ENCODE measurements at places on chromosomes 13 and 19. TPM values are rescaled to one million over a fixed set of nuclear protein-coding genes. Genes with fewer than 3 reads are reported as not detected.

- H3K4me3 ChIP-seq, result no peak overlapping the region
- peaks cover 4% of the 10 kb centered on the region for H3K36me3 ChIP-seq
- no peak for DNase-seq
- no peaks in the 10 kb centered on the region for H3K27me3 ChIP-seq
- no peak overlapping the region for H3K27ac ChIP-seq
- peaks cover 18% of the 10 kb centered on the region for H3K4me1 ChIP-seq
Observed at GRCh38 chr19:42088471-42089190, 12.7 kb downstream of the ZNF574 start.

DNA sequence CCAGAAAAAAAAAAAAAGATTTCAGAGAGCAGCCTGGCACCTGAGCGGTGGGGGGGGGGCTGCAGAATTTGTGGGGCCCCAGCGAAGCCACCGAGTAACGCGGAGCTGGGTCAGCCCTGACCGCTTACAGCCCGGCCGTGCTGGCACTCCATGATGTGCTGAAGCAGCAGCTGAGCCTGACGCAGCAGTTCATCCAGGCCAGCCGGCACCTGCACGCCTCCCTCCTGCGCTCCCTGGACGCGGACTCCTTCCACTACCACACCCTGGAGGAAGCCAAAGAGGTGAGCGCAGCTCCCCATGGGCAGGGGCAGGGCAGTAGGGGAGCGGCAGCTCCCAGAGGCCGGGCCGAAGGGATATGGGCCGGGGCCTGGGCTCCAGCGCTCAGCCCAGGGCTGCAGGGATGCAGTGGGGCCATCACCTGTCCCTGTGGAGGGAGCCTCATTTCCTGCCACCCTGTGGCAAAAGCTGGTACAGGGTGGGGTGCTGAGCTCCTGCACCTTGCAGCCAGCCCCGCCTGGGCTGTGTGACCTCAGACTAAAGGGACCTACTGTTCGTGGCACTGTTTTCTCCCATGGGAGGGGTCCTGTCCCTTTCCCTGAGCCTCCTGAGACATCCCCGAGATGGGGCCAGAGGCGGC, 18.3 kb downstream of the C19orf44 start:
- H3K4me1 ChIP-seq, result no peaks in the 10 kb centered on the region
- peaks cover 77% of the 10 kb centered on the region for H3K36me3 ChIP-seq
- no peak overlapping the region for H3K27ac ChIP-seq
- no peaks in the 10 kb centered on the region for H3K27me3 ChIP-seq
- no peak for DNase-seq

Gene POLRMT
- total RNA-seq, result 40.9 TPM

Gene GNG7
- total RNA-seq, result 0.22 TPM

DNA sequence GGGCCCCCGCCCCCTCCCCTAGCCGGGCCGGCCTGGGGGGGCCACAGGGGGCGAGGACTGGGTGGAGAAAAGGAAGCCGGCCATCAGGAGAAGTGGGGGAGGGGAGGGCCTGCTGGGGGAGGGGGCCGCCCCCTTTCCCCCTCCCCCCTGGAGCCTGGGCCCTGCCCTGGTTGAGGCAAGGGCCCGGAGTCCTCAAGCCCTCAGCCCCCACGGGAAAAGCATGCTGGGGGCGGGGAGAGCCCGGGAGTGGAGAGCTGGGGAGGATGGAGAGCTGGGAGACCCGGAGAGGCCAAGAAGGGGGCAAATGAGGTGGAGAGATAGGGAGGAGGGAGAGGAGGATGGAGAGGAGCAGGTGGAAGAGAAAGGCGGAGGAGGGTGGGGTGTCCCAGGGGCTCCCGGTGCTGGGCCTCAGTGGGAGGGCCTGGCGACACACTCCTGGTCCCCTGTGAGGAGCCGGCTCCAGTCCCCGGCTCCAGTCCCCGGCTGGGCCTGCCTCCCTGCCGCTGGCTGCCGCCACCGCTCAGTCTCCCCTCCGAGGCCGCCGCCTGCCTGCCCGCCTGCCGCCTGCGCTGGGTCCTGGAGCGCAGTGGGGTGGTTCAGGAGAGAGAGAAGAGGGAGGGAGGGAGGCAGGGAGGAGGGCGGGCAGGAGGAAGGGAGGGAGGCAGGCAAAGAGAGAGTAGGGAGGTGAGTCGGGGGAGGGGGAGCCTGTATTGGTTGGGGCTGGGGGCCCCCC, at the start of gene GRIK5:
Gene GRIK5 (minus strand): TSS at position 588 of the 733 bp plus-strand sequence. CDS start 4,436 bp downstream, outside the sequence.
- no peaks in the 10 kb centered on the region for H3K4me1 ChIP-seq
- peaks cover 6% of the 10 kb centered on the region for H3K36me3 ChIP-seq
- H3K27ac ChIP-seq, result no peak within 1 kb of the TSS
- no peak within 1 kb of the TSS for H3K4me3 ChIP-seq
- no peaks in the 10 kb centered on the region for H3K27me3 ChIP-seq

DNA sequence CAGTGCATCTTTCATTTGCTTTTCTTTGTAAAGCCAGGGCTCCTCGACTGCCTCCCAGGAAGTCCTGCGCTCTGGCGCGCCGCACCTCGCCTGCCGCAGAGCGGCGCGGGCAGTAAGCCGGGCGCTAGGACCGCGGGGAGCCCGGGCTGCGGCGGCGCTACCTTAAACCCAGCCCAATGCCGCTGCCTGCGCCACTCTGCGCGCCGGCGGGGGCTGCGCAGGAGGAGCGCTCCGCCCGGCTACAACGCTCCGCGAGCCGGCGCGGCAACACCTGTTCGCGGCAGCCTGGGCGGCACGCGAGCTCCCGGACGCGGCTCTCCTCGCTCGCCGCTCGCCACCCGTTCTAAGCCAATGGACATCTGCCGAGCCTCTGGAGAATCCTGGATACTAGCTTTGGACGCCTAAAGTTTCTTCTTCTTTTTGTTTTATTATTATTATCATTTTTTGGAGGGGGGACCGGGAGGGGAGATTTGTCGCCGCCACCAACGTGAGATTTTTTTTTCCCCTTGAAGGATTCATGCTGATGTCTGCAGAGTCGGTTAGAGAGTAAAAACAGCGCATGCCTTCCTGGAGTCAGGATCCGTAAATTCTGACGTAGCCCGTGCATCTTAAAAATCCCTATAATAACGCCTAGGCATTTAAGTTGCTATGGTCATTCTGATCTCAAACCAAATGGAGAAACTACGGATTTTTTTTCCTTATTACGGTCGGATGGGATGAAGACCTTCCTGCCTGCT, at the start of gene FGF9:
Gene FGF9 (plus strand): TSS at position 191 of the 737 bp plus-strand sequence. CDS start 840 bp downstream, outside the sequence.
- H3K36me3 ChIP-seq, result no peaks in the 10 kb centered on the region
- no peak within 1 kb of the TSS for H3K27ac ChIP-seq

DNA sequence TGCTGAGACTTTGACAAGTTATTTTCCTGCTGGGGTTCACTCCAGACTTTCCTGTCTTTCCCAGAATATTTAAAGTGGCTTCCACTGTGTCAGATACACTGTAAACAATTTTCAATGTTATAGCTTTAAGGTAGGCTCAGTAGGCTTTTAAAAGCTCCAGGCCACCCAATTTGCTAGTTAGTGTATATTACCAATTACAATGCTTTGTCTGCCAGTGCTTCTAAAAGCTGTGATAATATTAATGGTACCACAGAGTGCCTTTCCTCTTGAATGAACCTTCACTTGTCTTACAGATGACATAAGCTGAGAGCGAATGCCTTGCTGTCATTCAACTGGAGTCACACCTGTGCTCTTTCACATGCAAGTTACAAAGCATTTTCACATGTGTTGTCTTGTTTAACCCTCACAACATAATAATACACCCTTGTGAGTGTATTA, 239.7 kb upstream of the HTR2A start:
- no peak overlapping the region for H3K27ac ChIP-seq
- no peaks in the 10 kb centered on the region for H3K27me3 ChIP-seq
- H3K4me3 ChIP-seq, result no peak overlapping the region
- DNase-seq, result no peak
- no peaks in the 10 kb centered on the region for H3K4me1 ChIP-seq

- H3K27ac ChIP-seq, result no peak overlapping the region
- H3K4me1 ChIP-seq, result peaks cover 5% of the 10 kb centered on the region
- no peaks in the 10 kb centered on the region for H3K27me3 ChIP-seq
- DNase-seq, result no peak
- no peaks in the 10 kb centered on the region for H3K36me3 ChIP-seq
- no peak overlapping the region for H3K4me3 ChIP-seq
Observed at GRCh38 chr13:99661791-99662190, 160.5 kb downstream of the TM9SF2 start.

- no peak overlapping the region for H3K4me3 ChIP-seq
- no peaks in the 10 kb centered on the region for H3K27me3 ChIP-seq
- peaks cover 63% of the 10 kb centered on the region for H3K36me3 ChIP-seq
- H3K27ac ChIP-seq, result no peak overlapping the region
- H3K4me1 ChIP-seq, result peaks cover 6% of the 10 kb centered on the region
- no peak for DNase-seq
Observed at GRCh38 chr19:48461982-48462655, 6.7 kb downstream of the KCNJ14 start.

Gene ERICH4
- total RNA-seq, result not detected

GRCh38 chr19:7862413-7862951, 11.7 kb downstream of the PRR36 start:
- H3K4me1 ChIP-seq, result peaks cover 6% of the 10 kb centered on the region
- no peaks in the 10 kb centered on the region for H3K27me3 ChIP-seq
- no peak for DNase-seq
- peaks cover 8% of the 10 kb centered on the region for H3K36me3 ChIP-seq

DNA sequence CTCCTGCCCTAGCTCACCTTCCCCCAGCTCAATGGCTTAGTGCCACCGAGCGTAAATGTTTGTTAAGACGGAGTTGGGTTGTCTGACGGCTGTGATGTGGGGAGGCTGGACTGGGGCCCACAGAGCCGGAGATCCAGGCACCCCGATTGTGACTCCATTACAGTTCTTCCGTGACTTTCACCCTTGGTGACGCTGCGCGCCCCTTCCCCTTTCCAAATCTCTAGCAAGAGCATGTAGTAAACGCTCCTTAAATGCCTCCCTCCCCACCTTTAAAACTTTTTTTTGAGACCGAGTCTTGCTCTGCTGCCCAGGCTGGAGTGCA, 829 bp downstream of the REEP6 start:
- no peak for DNase-seq
- no peak overlapping the region for H3K27ac ChIP-seq
- no peaks in the 10 kb centered on the region for H3K36me3 ChIP-seq
- no peaks in the 10 kb centered on the region for H3K27me3 ChIP-seq
- peaks cover 7% of the 10 kb centered on the region for H3K4me1 ChIP-seq

GRCh38 chr13:33978653-33979052, 160.7 kb downstream of the RFC3 start:
- no peak overlapping the region for H3K4me3 ChIP-seq
- no peak for DNase-seq
- no peaks in the 10 kb centered on the region for H3K4me1 ChIP-seq

Gene C19orf33
- total RNA-seq, result 343 TPM

Gene KLK11
- total RNA-seq, result not detected

DNA sequence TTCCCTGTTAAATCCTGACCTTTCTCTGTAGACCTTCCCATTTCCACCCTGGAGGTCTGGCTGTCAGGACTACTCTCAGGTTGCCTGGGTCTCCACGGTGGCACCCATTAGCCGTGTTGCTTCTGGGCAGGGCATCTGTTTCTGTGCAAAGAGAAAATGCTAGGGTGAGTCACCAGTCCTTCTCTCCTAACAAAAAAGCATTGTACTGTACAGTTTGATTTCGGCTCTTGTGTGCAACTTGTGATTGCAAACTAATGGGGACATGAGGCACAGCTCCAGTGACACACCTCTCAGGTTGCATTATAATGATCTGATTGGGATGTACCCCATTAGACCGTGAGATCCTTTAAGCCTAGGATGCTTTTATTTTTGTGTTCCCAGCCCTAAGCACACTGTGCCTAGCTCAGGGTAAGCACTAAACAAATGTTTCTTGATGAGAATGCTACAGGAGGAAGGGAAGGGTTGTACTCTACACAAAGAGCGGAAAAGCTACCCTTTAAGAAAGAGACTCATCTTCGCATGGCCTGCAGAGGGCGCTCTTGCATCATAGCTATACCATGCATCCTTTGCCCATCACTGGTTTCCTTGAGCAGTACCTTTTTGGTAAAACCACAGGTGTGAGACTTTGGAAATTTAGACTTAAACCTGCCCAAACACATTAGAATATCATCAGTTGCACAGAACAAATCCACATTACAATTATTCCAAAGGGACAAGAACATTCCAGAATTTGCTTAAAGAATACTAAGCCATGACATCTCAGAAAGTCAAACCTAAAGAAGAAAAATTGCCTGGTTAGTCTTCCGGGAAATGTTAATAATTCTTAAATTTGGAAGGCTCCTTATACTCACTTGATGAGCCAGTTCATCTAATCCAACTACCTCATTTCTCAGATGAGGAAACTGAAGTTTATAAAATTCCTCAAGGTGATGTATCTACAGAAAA, 20.3 kb upstream of the TRIM13 start:
- DNase-seq, result peak; percentile 85
- H3K4me1 ChIP-seq, result peaks cover 11% of the 10 kb centered on the region
- peak overlapping the region; percentile 21 for H3K27ac ChIP-seq
- H3K27me3 ChIP-seq, result no peaks in the 10 kb centered on the region

Gene SCAMP4
- 48.7 TPM for total RNA-seq

DNA sequence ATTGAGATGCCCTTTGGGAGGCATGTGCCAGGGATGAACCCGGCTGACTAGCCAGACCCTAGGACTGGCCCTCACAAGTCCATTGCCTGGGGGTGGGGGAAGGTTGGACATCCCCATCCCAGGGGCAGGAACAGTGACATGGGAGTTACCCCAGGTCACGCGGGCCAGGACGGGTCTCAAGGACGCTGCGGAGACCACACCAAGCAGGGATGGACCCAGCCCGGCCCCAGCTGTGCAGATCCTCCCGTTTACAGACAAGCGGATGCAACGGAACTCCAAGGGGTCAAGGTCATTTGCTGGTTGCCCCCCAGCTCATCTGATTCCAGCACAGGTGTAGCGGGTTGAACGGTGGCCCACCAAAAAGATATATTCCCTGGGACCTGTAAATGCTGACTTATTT, 20.0 kb downstream of the F2RL3 start:
- no peak overlapping the region for H3K27ac ChIP-seq
- H3K27me3 ChIP-seq, result no peaks in the 10 kb centered on the region
- H3K4me1 ChIP-seq, result no peaks in the 10 kb centered on the region
- no peaks in the 10 kb centered on the region for H3K36me3 ChIP-seq
- no peak for DNase-seq
- H3K4me3 ChIP-seq, result no peak overlapping the region

Gene RNASEH2A
- 16.7 TPM for total RNA-seq

DNA sequence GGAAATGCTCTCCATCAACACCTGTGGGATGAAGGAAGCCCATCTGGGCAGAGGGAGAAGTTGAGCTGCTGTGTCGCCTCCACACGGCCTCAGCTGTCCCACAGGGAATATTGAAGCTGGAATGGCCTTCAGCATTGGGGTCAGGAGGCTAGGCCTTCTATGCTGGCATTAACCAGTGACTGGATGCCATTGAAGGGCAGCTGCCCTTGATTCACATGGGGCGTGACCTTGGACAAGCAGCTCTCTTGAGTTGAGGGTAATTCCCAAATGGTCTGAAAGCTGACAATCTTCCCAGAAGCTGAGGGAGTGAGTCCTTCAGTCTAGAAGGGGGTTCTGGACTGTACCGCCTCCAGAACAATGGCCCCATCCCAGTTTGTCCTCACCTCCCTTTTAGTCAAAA, 6.7 kb downstream of the BCL3 start:
- peaks cover 29% of the 10 kb centered on the region for H3K4me1 ChIP-seq
- peaks cover 92% of the 10 kb centered on the region for H3K36me3 ChIP-seq
- DNase-seq, result no peak
- H3K27ac ChIP-seq, result peak overlapping the region; percentile 92
- peak overlapping the region; percentile 73 for H3K4me3 ChIP-seq

Measured in MCF 10A (cell line).